T-helper 2 cell (primary cell): ENCODE measurements at places on chromosomes 11 and 22.

DNA sequence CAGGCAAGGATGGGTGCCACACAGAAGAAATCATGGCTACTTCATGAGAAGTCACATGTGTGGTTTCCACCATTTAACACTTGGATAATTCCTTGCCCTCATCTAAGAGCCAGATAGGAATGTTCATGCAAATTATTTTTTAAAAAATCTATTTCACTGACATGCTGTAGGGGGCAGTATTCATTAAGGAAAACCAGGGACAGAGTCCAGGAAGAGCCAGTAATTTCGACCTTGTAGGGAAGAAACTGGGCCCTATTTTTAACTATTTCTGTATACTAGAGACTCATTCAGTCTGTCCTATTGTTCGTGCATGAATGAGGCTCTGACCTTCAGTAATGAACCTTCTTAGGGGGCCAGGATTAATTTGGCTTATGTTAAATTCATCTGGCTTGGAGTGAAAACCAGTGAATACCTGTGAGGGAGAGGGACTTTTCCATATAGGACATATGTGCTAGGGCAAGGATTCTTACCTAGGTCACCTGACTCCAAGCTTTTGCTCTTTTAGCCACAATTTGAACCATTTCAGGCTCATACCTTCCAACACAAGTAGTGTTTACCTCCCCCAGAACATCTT is 192.7 kb downstream of the NAV2 start:
- no peak for DNase-seq

DNA sequence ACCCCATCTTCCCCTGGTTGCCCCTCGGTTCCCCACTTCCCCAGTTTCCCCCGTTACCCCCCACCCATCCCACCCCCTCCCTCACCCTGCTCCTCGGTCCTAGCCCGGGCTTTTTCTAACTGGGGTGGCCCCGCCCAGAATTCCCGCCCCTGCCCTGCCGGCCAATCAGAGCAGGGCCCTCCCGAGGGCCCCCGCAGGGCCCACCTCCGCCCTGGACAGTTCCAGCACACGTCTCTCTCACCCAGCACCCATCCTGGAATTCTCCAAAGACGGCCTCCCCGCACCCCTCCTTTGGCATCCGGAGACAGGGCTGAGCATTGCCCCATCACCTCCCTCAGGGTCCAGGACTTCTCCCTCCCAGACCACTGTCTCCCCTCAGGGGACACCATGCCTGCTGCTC is at the start of gene H19:
TSS of gene H19 (minus strand) at position 88 of the 400 bp plus-strand sequence.
- no peak for DNase-seq

- no peak for DNase-seq
These were observed 60.8 kb downstream of the MYO7A start for GRCh38 chr11:77188633-77189491.

- DNase-seq = no peak
These were observed 114.4 kb upstream of the ASPHD2 start for GRCh38 chr22:26314656-26315055.

DNA sequence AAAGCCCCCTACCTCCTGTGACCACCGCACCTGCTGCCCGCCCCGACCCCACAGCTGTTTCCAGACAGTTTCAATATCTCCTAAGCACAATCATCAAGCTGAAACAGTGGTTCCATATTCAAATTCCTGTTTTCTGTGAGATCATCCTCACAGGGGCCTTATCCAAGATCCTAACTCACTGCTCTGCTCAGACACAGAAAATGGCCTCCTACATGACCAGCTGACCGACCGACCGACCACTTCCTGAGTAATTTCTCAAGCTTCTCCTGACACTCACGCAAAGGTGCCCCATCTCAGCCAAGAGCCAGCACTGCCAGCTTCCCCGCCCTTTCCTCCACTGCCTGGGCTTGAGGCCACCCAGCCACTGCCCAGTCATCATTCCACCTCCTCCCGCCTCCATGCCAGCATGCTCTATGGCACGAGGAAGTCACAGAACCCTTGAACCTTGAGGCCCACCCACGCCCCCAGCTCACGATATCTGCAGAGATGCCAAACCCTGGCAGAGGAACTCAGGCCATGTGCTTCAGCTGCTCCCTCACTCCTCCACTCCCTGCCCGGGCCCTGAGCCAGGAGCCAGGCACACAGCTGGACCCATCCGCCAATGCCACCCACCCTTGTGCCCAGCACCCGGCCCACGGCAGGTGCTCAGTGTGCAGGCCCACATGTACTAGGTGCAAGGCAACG is 14.0 kb downstream of the KIAA0930 start:
- DNase-seq = no peak

DNA sequence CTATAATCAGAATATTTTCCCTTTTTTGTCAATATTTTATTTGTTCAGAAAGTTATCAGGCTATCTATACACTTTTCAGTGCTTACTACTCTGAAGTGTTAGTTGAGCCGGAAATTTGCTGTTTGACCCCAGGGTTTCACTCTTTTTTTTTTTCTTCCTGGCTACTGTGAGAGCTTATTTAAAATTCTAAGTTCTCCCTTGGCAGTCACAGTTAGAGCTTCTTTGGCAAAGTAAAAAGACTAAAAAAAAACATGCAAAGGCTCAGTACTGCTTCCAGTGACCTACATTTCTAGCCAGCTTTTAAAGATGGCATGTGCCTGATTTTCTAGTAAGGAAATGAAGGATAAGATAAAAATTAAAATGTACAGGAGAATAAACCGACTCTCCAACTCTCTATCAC is 48.4 kb downstream of the ELP4 start:
- DNase-seq = no peak
